Uterus (tissue), 4 donors: ENCODE measurements at places on chromosomes 2 and 18. TPM values are rescaled to one million over a fixed set of nuclear protein-coding genes. Genes with fewer than 3 reads are reported as not detected.

The SEMA4F gene
- total RNA-seq, result 14.5 TPM

The HEATR5B gene
- total RNA-seq, result 60.3 TPM

The POMC gene
- total RNA-seq, result 1.4 TPM

The POTEI gene
- total RNA-seq, result not detected

The OSR1 gene
- 16.4 TPM for total RNA-seq

The MDH1B gene
- 6.3 TPM for total RNA-seq

The CFAP210 gene
- not detected for total RNA-seq

The DPP10 gene
- not detected for total RNA-seq

The GALNT13 gene
- total RNA-seq, result 0.29 TPM

GRCh38 chr2:237194906-237195305 is 109.2 kb downstream of the COPS8 start:
- DNase-seq, result peak; percentile 12

DNA sequence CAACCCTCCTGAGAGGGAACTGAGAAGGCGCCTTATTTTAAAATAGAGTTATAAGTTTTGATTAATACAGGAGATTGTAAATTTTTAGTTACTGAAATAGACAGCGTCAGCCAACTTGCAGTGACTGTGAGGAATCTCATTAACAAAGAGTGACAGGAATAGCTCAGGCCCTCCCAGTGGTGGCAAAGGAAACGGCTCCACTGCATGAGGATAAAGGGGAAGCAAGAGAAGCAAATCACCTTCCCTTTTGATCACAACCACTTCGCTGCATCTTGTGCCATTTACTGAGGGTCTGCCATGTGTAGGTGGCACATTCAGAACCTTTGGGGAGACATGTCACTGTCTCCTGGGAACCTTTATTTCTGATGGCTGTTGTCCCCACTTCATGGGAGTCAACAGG is 612.4 kb upstream of the RAB6C start:
- no peak for DNase-seq

GRCh38 chr2:219959471-219959870 is 332.0 kb downstream of the SLC4A3 start:
- no peak for DNase-seq

- no peak for DNase-seq
Measured at GRCh38 chr18:29309366-29309765, 1132.4 kb upstream of the CDH2 start.

DNA sequence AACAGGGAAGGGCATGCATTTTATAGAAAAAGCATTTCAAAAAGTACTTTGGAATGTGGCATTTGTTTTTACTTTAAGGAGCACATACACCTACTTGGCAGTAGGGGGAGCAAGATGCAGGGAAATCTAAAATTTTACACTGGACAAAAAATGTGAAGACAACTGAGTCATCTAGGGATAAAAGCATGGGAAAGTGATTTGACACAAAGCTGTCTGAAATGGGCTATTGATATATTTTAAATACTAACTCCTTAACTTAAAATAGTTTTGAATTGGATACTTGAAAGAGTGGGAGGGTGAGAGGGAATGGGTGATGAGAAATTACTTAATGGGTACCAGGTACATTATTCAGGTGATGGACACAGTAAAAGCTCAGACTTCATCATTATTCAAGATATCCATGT is 15.8 kb downstream of the TMEM200C start:
- DNase-seq, result no peak

- DNase-seq, result no peak
Measured at GRCh38 chr2:105795575-105795934, 50.8 kb downstream of the NCK2 start.

DNA sequence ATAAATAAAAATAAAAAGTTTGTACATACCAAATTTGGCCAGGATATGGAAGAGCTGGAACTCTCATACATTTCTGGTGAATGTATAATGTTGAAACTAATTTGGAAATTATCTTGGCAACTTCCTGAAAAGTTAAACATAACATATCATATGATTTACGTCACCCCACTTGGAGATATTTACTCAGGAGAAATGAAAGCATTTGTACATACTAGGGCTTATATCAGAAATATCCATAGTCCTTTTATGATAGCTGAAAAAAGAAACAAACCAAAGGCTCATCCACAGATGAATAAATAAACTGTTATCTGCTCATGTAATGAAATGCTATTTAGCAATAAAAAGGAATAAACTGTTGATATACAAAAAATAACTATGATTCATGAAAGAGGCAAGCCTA is 318.2 kb upstream of the NRXN1 start:
- DNase-seq, result no peak

GRCh38 chr2:39642051-39642718 is 23.5 kb upstream of the TMEM178A start:
- no peak for DNase-seq

- DNase-seq, result no peak
Measured at GRCh38 chr2:100059638-100060037, 82.8 kb downstream of the AFF3 start.

- no peak for DNase-seq
Measured at GRCh38 chr18:1357724-1358123, 453.1 kb downstream of the ADCYAP1 start.
